ENCODE measurements at places on chromosomes 12 and 14. TPM values are rescaled to one million over a fixed set of nuclear protein-coding genes. Genes with fewer than 3 reads are reported as not detected.

CLEC2A gene
- polyA plus RNA-seq: not detected

DNA sequence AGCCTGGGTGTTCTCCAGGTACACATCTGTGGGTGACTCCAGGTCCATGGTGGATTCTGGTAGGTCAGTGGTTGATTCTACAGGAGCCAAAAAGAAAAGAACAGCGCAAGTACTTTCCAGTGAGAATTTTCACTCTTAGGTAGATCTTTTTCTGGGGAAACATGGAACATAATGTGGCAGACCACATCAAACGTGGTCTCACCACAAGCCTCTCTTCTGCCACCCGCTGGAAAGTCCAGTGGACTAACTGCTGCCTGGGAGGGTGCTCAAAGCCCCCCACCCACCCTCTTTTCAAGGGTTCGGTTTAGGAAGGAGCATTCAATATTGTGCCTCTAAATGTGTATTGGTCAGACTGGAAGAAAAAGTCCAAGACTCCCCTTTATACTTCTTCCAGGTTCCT is 36.1 kb upstream of the PRB2 start:
- DNase-seq: no peak

GRCh38 chr14:71651228-71651627 is 281.0 kb upstream of the RGS6 start:
- DNase-seq: peak; percentile 28

DNA sequence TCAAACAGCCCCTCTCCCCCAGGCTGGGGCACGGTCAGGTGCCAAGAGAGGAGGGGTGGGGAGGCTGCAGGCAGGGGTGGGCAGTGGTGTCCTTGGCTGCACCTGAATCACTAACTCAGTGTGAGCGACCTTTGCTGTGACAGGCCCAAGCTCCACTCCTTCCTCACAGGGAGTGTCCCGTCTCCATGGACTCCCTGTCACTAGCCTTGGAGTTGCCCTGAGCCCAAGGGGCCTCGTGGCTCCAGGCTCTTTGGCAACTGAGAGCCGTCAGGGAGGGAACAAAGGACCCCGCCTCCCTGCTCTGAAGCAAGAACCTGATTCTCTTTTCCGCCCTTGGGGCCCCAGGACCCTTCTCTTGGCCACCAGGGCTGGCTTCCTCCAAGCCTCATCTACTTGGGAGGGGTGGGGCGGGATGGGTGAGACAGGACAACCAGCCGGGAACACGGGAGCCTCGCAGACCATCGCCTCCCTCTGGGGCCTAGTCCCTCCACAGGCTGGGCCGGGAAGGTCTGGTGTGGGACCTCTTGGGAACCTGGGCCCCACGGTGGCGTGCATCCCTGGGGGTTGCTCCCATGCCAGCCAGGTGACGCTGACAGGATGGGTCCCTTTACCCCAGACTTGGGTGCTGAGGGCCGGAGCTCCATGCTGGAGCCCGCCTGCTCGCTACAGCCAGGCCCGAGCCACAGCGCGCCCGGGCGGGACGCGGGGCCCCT is 935 bp upstream of the ADSS1 start:
- DNase-seq: no peak

All from foreskin keratinocyte (primary cell).